ENCODE measurements at places on chromosomes 4 and X.

- DNase-seq, result no peak
These were observed 553.6 kb downstream of the STPG2 start for GRCh38 chr4:97589481-97590196.

- no peak for DNase-seq
These were observed 6.4 kb upstream of the AP1AR start for GRCh38 chr4:112225157-112225556.

- no peak for DNase-seq
These were observed 122.8 kb downstream of the DIPK2B start for GRCh38 chrX:45077748-45078424.

DNA sequence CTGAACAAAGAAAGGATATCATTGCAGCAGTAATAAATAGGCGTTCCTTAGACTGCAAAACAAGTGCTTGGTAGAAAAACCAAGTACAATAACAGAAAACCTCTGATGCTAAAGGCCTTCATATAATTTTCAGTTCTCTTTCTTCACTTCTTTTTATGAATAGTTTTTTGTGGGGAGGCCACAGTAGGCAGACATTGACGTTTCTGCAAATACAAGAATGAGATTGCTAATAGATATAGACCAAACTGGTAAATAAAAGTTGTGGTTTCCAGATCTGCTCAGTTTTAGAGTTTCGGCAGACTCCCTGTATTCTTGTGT is 57.0 kb upstream of the RAP1GDS1 start:
- DNase-seq, result no peak

- no peak for DNase-seq
These were observed 75.5 kb downstream of the AMMECR1 start for GRCh38 chrX:110242371-110242770.

DNA sequence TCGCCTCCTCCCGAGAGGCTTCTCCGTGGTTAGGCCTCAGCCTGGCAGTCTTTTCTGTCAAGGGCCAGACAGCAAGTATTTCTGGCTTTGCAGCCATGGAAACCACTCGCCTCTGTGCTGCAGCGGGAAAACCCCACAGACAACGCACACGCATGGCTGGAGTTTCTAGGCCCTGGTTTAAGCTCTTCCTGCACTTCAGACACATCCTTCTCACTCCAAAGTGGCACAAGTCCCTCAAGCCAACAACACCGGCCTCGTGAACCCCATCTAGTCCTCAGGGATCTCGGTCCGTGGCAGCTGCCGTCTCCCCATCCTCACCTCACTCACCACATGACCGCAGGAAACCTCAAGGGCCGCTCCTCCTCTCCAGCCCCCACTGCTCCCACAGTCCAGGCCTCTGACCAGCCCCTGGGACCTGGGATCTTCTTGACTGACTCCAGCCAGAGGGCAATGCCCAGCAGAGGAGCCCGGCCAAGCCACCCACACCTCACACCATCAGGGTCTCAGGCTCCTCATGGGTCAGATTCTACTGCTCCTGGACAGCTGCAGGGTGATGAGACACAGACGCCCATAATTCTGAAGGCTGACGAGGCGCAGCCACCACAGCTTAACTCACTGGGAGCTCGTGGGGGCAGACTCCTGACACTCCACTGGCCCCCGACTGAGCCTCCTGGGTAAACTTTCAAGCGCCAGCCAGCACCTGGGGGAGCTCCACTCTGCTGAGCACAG is 21.7 kb downstream of the LETM1 start:
- no peak for DNase-seq

- no peak for DNase-seq
These were observed 105.8 kb downstream of the CRLF2 start for GRCh38 chrX:1106478-1107210.

GRCh38 chr4:124863040-124863545 is 150.6 kb upstream of the ANKRD50 start:
- peak; percentile 26 for DNase-seq

GRCh38 chrX:23134136-23134535 is 134.4 kb downstream of the DDX53 start:
- DNase-seq, result no peak

DNA sequence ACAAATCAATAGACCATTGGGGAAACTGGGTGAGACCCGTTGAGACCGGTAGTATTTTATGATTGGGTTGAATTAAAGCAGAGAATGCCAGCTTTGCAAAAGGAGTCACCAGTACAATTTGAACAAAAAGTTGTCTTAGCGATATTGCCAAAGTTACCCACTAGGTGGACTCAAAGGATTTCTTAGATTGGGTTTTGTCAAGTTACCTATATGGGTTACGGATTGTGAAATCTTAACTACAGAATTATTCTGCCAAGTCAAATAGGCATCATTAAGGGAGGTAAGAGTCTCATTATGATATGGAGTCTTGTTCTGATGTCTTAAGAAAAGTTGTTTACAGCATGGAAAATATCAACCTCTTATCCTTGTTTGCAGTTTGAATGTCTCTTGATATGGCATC is 15.0 kb upstream of the CT47A1 start:
- DNase-seq, result peak; percentile 59

DNA sequence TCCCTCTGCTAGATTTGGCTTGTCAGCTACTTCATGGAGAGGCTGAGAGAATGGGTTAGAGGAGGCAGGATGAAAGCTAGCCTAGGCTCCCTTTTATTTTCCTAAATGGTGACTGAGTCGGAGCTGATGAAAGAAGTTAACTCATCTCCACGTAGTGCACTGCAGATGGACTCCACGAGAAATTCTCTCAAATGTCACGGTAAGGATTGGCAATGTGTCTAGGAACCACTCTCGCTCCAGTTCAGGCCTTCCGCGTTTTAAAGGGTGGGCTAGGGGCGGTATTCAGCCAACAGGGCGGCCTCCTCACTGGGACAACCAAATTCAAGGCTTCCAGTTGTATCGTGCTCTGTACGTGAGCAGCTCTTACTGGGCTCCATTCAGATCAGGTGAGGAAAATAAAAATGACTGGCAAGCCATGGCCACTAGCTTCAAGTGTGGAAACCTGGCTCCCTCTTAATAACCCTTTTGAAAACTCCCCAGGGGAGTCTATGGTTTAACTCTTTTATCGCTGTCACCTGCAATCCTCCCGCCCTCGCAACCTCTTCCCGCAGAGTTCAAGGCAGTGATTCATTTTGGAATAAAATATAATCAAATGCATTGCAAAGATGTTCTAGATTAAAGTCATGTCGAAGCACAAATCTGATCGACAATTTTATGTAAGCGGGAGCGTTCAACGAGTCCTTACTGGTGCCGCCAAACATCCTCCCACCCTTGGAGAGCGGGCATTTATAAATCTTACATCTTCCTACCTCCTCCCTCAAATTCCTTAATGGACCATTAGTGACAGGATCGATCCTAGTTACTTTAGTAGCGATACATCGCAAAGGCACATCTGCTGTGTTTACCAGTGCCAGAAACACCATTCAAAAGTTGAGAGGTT is 1.2 kb downstream of the SPOCK3 start:
- no peak for DNase-seq

DNA sequence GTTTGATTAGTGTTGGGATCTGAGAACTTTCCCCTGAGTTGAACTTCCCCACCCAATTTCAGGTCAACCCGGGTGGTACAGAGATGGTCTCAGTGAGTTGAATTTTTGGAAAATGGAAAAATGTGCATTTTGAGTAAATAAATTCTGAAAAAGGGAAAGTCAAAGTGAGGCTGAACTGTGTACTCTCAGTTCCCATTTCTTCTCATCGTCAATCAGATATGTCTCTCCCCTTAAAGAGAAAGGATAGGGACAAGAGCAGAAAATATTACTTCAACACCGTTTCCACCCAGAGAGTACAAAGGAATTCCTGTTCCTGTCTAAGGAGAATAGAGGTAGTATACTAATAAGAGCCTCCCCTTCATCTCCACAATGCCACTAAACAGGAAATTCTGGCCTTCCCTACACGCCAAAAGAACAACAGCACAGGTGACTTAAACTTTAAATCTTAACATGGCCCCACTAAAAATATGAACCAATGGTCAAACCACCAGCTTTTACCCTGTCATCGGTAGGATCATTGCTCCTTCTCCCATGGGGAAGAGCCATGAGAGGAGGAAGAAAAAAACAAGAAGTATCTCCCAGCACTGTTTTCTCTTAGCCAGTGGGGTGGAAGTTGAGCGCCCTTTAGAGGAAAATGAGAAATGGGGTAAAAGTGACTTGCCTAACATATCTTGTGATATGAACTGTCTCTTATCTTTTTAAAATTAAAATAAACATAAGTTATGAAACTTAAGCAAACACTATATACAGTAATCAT is 30.3 kb downstream of the BMP3 start:
- DNase-seq, result no peak

DNA sequence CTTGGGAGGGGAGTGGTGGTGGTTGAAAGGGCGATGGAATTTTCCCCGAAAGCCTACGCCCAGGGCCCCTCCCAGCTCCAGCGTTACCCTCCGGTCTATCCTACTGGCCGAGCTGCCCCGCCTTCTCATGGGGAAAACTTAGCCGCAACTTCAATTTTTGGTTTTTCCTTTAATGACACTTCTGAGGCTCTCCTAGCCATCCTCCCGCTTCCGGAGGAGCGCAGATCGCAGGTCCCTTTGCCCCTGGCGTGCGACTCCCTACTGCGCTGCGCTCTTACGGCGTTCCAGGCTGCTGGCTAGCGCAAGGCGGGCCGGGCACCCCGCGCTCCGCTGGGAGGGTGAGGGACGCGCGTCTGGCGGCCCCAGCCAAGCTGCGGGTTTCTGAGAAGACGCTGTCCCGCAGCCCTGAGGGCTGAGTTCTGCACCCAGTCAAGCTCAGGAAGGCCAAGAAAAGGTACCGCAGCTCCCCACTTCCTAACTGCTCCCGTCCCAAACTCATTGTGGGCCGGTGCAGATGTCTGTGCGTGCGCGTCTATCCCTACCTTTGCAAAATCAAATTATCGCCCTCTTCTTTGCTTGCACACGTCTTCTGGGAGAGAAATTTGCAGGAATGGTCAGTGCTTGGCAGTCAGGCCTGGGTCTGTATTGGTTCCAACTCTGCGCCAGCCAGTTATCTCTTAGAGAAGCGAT is 533 bp downstream of the IL15 start:
- DNase-seq, result peak; percentile 51

GRCh38 chr4:177546745-177547144 is 104.5 kb upstream of the AGA start:
- peak; percentile 14 for DNase-seq

GRCh38 chr4:18932730-18933339 is 911.3 kb upstream of the LCORL start:
- DNase-seq, result no peak

- DNase-seq, result no peak
These were observed 14.4 kb upstream of the MAN2B2 start for GRCh38 chr4:6560416-6561172.

DNA sequence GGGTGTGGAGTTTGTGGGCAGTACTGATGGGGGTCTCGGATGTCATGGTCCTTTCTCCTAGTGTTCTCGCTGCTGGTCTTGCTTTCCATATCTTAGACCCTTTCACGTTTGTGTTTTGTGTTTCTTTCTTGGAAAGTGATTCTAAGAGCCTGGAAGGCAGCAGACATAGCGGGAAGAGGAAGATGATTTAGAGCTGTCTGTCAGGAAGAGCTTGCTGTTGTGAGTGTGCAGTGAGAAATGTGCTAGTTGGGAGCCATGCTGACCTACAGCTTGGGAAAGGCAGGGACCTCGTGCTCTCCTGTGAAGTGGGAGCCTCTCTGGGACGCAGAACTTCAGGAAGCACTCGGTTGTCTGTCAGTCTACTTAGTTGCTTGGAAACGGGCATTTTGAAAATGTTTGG is 122.2 kb downstream of the ZNF518B start:
- DNase-seq, result no peak

GRCh38 chrX:45719751-45720501 is 519.2 kb upstream of the DIPK2B start:
- DNase-seq, result peak; percentile 23

DNA sequence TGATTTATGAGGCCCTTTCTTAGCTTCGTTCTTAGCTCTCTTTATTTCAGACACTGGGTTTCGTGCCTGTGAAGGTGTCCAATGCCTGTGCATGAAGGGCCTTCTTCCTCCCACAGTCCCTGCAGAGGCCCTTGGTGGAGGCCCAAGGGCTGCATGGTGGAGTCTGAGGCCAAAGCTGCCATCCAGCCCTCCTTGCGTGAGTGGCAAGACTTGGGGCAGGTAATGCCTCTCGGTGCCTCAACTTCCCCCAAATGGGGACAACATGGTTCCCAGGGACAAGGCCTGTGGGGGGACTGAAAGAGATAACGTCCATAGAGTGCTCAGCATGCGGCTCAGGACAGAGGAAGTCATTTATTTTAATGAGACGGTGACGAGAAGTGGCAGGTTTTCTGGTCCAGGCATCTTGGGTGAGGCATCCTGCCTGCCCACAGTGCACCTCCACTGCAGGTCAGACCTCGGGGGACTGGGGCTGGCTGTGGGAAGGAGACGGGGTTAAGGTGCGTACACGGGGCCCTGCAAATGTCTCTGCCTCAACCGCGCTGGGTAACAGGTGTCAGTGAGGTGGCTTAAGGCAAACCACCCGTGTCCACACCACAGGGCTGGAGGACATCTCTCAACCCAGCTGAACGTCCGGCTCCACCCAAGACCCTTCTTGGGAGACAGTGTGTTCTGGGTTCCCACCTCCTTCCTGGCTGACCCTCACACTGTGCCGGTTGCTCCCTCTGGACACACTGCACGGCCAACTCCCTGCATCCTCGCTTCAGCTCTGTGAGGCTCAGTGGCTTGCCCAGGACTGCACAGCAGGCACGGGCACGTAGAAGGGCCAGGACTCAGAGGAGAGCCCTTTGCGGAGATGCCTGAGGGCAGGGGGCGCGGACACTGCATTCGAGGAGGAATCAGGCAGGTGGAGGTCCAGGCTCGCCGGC is 50.5 kb downstream of the PSAPL1 start:
- no peak for DNase-seq

GRCh38 chr4:120723986-120724385 is 198.5 kb downstream of the PRDM5 start:
- peak; percentile 12 for DNase-seq

DNA sequence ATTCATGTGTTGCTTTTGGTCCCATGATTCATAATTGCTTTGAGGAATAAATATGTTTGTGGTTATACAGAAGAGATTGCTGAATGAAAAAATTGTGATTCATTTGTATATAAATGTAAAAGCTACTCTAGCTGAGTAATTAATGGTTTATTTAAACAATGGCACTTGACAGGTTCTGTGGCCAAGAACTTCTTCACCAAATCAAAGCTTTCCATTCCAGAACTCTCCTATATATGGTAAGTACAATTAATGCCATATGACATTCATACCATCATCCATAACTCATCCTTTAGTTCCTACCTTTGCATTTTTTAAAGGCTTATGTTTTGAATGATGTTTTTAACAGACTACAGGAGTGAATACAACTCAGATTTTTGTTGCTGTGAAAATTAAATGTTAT is 105.8 kb downstream of the REPS2 start:
- DNase-seq, result no peak

DNA sequence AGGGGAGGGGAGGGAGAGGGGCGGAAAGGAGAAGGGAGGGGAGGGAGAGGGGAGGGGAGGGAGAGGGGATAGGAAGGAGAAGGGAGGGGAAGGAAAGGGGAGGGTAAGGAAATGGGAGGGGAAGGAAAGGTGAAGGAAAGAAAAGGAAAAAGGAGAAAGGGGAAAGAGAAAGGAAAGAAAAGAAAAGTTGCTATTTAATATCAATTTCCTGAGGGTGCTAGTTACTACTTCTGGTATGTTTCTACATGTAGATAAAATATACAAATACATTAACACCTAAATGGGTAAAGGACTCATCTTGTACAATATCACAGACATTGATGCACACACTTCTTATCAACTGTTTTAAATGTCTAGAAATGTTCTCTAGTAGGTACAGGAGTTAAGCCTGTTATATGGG is 22.6 kb downstream of the ANXA5 start:
- DNase-seq, result no peak

GRCh38 chrX:71671938-71672337 is 4.6 kb downstream of the LOC101059915 start:
- DNase-seq, result no peak
